Left cardiac atrium (tissue), 4 donors: ENCODE measurements at places on chromosomes 3 and 15.

- no peak for DNase-seq
These were observed 738.8 kb upstream of the SGO1 start for GRCh38 chr3:20924646-20925385.

DNA sequence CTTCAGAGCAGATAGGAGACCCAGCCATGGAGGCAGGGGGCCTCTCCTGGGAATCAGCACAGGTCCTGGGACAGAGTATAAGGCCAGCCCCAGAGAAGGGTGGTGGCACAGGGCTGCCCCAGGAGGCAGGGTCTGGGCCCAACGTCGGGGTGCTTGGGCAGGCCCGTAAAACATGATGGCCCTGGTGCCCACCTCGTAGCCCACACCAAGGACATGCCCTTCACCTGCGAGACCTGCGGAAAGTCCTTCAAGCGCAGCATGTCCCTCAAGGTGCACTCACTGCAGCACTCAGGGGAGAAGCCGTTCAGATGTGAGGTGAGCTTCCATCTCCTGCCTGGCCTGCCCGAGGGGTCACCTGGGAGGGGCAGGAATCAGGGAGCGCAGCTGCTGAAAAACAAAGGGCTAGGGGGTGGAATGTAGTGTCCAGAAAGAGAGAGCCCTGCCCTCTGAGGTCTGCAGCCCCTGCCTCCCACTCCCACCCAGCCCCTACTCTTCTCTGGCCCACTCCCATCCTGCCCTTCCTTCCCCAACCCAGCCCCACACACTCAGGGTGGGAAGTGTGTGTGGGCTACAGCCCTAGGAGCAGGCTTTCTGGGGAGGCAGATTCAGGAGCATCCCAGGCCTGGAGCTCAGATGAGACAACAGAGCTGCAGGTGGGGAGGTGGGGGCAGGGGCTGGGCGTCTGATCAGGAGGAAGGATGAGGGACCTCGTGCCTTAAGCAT is 9.5 kb downstream of the ZBTB47 start:
- DNase-seq = no peak

DNA sequence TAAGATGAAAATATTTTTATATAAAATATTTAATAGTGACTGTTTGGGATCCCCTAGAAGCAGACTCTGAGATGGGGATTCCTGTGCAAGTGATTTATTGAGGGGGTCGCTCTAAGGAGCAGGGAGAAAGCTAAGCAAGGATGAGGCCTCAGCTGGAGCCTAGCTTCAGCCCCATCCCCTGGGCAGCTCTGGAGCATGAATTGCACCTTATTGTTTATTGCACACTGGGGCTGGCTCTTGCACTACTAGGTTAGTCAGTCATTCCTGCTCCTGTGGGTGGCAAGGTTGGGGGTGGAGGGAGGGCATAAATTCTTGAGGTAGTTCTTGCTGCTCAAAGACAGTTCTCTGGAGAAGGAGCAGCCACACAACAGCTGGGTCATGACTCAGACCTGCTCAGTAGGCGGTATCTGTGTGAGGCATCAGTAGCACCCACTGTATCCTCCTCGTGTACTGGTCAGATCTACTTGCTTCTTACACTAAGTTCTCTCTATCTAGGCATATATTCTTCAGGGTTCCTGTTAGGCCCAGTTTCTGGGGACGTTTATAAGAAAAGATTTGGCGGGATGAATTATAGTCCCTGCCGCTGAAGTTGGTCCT is 27.2 kb upstream of the TNFSF10 start:
- no peak for DNase-seq

GRCh38 chr3:65751123-65751700 is 287.5 kb downstream of the MAGI1 start:
- peak; percentile 45 for DNase-seq

GRCh38 chr15:80579611-80580010 is 115.5 kb upstream of the ABHD17C start:
- no peak for DNase-seq

GRCh38 chr3:43243590-43244587 is 42.5 kb upstream of the SNRK start:
- DNase-seq = no peak

DNA sequence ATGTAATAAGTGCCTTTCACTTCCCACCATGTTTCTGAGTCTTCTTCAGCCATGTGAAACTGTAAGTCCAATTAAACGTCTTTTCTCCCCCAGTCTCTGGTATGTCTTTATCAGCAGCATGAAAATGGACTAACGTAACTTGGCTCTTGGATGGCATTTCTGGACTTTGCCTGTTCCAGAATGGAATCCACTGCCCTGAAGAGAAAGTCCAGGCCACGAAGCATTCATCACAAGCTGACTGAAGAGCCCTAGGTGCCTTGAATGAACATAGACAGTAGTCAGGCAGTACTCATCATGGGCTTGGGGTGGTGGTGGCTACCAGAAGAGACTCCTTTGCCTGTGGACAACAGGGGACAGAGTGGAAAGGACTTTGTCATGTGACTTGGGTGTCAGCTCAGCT is 1505.0 kb downstream of the SI start:
- no peak for DNase-seq

DNA sequence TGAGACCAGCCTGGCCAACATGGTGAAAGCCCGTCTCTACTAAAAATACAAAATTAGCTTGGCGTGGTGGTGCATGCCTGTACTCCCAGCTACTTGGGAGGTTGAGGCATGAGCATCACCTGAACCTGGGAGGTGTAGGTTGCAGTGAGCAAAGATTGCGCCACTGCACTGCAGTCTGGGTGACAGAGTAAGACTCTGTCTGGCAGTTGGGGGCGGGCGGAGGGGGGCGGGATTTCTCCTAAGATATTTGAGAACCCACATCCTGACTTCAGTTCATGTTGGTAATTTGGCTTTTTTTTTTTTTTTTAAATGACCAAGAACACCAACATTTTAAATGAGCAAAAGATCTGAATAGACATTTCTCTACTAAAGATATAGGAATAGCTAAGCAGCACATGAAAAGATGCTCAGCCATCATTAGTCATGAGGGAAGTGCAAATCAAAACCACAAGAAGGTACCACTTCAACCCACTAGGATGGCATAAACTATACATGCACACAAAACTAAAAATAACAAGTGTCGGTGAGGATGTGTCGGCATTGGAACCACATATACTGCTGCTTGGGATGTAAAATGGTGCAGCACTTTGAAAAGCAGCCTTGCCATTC is 75.6 kb upstream of the LMOD3 start:
- no peak for DNase-seq

DNA sequence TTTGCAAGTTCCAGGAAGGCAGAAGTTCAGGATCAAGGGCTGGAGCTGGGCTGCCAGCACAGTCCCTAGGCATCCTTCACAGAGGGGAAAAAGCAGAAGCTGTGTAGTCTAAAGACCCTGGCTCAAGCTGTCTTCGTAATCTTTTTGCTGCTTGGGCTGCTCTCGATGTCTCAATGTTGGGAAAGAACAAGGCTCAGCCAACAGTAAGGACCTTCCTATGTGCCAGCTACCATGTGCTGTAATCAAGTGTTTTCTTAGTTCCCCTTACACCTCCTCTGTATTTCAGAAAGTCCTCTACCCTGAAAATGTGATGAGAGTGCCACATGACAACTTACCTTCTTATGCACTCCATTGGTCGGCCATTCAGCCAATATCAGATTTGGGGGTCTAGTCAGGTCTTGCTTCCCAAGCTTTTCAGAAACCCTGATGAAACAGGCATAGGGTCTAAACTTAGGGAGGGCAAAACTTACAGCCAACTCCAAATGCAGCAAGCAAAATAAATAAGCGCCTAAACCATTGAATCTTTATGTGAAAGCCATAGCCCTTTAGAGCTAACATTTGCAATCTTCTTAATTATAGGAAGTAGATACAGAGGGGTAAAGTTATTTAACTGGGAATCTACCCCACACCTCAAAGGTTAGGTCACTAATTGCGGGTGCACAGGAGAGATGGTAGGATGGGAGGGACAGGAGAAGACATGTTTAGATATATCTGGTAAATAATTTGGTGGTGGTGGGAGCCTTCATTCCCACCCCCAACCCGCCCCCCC is 1.2 kb upstream of the EDEM1 start:
- DNase-seq = no peak

DNA sequence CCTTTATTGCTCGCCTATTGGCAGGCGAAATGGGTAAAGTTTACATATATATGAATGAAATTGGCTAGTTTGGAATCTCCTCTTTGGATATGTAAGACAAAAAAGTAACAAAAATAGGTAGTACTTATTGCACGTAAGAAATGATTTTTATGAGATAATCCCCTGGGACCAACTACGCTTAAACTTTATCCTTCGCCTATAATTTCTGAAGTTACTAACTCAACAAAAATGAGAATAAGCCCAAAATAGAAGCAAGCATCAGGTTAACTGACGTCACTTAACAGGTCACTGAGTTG is 438 bp upstream of the SLC49A4 start:
- DNase-seq = no peak

DNA sequence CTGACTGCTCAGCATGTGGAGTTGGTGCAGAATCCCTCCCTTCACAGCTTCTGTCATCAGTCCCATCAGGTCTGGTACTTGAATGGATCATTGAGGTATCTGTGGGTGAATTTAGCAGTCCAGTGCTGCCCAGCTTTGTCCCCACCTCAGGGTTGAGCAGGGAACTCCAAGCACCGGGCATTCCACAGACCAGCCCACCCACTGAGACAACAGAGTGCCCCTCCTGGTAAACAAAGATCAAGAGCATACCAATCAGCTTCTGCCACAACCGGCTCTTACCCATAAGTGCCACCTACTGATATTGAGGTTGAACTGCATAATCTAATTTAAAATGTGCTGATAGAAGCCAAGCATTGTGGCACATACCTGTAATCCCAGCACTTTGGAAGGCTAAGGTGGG is 57.1 kb upstream of the FXR1 start:
- no peak for DNase-seq

DNA sequence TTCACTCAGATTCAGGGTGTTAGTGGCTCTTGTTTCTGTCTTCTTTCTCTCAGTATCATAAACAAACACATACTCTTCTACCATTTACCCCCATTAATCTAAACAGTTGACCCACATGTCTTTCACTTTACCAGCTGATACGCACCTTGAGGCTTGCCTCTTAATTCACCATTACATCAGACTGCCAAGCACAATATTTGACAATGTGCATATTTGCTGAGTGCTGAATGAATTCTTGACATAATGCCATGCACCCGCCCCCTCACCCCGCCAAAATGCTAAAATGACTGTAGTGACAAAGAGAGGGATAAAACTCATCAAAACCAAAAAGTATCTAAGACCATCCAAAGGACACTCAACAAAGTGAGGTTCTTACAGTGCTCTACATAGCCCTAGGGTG is 57.4 kb downstream of the NGLY1 start:
- no peak for DNase-seq

GRCh38 chr15:42079401-42079908 is 14.9 kb downstream of the PLA2G4D start:
- DNase-seq = no peak

DNA sequence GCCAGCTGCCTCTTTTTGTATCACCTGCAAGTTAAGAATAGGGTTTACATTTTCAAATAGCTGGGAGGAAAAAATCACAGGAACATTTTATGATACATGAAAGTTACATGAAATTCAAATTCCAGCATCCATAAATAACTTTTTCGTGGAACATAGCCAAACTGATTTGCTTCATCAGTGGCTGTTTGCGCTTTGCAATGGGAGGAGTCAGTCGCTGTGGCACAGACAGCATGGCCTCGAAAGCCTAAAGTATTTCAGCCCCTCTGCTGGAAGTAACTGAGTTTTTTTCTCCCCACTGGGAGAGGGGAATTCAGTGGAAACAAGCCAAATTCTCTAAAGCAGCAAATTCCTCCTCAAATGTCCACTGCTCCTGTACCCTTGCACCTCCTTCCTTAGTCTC is 271.9 kb downstream of the SUCLG2 start:
- no peak for DNase-seq

DNA sequence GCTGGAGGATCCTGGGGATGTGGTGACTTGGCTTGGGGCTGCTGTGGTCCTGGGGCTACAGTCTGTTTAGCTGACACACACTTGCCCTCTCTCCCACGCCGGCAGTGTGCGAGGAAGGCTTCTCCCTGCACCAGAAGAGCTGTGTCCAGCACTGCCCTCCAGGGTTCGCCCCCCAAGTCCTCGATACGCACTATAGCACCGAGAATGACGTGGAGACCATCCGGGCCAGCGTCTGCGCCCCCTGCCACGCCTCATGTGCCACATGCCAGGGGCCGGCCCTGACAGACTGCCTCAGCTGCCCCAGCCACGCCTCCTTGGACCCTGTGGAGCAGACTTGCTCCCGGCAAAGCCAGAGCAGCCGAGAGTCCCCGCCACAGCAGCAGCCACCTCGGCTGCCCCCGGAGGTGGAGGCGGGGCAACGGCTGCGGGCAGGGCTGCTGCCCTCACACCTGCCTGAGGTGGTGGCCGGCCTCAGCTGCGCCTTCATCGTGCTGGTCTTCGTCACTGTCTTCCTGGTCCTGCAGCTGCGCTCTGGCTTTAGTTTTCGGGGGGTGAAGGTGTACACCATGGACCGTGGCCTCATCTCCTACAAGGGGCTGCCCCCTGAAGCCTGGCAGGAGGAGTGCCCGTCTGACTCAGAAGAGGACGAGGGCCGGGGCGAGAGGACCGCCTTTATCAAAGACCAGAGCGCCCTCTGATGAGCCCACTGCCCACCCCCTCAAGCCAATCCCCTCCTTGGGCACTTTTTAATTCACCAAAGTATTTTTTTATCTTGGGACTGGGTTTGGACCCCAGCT is 2.9 kb upstream of the FES start:
- DNase-seq = no peak

GRCh38 chr15:62644889-62645742 is 397.4 kb upstream of the TPM1 start:
- DNase-seq = no peak

DNA sequence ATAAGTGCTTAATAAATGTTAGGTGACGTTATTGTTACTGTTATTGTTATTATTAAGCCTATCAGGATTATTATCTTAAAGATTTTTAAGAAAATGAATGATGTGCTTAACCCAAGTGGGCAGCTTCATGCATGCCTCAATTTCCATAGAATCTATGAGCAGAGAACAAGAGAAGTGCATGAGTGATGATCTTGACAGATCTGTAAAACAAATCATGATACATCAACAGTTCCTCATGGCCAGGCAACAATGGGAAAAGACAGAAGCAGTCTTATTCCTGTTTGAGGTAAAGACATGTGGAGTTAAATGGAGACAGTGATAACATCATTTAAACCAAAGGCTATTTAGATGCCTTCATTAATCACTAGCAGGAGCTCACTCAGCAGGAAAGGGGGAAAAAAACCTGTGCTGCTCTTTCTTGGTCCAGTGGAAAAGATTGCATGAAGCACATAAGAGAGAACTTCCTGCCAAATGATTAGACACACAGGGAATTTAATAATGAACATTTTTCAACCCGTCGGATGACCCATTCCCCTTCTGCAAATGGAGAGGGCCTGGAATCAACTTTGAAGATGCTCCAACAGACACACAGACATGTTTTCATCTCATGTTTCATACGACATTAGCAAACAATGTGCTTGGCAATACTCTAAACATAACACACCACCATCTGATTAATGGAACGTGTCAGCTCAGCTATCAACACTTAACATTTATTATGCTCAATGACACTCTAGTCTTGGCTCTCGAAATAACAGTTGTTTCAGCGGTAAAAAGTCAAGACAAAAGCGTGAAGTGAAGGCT is 212.2 kb upstream of the LRRN1 start:
- DNase-seq = no peak
